ENCODE measurements at places on chromosomes 2 and 18.

DNA sequence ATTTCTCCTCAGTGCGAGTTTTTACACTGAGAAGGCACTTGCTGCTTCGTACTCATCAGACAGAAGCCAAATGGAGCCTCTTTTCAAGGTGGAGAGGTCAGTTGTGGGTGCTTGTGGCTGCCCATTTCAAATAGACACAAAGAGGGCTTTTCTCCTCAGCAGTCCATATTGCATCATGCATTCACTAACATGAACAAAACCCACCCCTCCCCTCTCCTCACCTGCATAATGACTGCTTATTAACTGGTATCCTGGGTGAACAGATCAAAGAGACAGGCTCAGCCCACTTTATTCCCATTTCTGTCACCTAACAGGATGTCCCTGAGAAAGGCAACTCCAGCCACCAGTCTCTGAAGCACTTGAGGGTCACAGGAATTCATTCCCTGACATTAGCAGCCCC is 28.9 kb downstream of the KLF7 start:
- no peak for DNase-seq

DNA sequence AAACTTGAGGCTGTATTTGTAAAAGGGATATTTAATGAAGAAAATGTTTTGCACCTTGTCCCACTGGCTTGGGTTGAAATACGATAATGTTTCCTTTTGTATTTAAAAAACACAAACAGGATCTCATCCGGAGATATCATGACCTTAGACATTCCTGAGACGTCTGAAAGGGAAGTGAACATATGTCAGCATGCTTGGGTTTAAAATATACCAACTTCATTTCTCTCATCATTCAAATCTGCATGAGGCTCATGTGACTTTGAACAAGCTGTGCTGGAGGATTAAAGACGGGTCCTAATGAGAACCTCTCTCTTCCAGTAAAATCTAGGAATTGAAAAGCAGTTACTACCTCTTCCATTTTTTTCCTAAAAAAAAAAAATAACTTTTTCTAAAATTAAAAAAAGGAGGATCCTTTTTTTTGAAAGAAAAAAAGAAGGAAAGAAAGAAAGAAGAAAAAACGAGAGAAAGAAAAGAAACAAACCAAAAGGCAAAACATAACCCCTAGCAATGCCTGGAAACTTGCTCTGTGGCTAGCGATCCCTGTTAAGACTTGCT is 106.8 kb upstream of the ZFP36L2 start:
- no peak for DNase-seq

DNA sequence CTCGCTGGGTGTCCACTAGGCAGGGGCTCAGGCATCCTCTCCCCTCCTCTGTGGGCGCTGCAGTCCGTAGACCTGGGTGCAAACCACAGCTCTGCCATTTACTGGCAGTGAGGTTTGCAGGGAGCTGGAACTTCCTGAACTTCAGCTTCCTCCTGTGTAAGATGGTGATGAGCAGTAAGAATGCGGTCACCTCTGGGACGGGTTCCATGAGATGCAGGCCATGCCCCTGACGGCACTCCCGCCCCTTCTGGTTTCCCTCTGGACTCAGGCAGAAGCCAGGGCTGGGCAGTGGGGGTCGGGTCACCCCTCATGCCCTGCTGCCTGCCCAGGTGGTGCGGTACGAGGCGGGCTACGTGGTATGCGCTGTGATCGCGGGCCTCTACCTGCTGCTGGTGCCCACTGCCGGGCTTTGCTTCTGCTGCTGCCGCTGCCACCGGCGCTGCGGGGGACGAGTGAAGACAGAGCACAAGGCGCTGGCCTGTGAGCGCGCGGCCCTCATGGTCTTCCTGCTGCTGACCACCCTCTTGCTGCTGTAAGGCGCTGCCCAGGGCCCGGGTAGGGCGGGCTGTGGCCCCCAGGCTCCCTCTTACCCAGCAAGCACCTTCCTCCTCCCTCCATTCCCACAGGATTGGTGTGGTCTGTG is 1.5 kb downstream of the PROM2 start:
- no peak for DNase-seq

DNA sequence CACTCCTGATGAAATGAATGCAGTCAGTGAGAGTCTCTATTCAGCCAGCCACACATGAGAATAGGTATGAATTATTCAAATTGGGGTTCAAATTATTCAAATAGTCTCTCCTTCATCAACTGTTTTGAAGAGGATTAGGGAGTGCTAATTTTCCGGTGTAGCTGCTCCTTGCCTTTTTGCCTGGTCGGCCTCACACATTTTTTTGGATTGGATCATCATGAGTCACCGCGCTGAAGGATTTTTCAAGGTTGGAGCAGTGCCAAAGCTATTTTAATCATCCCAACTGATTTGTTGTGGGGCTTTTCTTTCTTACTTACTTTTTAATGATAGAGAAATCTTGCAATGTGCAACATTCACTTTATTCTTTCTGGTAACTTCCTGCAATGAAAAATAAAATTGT is 2.4 kb upstream of the DTNA start:
- no peak for DNase-seq

DNA sequence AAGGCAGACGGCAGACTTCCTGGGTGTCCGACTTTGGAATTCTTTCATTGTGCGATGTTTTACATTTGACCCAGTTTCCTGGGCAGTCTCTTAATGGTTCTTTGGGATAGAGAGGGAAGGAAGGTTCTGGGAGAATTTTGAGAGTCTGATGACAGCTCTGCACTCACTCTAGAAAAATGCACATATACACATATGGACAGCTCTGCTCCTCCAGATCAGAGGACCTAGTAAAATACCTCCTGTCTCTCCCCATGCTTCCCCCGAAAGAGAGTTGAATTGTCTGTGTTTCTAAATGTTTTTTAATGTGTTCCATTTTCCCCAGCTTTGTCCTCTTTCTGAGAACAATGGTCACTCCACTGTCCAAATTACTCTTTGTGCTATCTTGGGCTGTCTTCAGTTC is 102.0 kb upstream of the CXCR4 start:
- no peak for DNase-seq

DNA sequence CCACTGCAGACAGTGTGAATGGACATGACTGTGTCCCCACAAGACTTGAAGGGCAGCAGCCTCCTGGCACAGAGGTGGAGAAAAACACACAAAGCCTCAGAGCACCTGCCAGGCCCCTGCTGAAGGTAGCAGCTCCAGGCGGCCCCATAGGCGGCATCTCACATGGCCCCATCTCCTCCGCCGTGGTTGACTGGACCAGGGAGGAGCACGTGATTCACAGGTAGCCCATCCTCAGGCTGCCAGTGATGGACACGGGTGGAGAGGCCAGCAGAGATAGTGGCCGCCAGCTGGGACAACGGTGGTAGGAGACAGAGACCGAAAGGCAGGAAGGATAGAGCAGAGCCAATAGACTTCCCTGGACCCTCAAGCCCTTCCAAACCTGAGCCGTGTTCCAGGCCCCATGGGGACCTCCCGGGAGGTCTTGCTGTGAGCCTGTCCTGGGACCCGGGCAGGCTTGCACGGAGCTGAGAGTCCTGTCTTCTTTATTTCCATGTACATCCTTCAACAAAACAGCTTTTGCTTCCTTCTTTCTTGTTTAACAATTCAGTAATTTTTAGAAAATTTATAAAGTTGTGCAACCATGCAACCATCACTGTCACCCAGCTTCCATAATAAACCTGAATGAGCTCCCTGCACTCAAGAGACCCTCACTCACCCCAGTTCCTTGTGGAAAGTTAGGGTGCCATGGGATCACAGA is 26.9 kb downstream of the GPR55 start:
- DNase-seq = no peak

GRCh38 chr2:220961143-220961860 is 610.8 kb downstream of the EPHA4 start:
- DNase-seq = no peak

DNA sequence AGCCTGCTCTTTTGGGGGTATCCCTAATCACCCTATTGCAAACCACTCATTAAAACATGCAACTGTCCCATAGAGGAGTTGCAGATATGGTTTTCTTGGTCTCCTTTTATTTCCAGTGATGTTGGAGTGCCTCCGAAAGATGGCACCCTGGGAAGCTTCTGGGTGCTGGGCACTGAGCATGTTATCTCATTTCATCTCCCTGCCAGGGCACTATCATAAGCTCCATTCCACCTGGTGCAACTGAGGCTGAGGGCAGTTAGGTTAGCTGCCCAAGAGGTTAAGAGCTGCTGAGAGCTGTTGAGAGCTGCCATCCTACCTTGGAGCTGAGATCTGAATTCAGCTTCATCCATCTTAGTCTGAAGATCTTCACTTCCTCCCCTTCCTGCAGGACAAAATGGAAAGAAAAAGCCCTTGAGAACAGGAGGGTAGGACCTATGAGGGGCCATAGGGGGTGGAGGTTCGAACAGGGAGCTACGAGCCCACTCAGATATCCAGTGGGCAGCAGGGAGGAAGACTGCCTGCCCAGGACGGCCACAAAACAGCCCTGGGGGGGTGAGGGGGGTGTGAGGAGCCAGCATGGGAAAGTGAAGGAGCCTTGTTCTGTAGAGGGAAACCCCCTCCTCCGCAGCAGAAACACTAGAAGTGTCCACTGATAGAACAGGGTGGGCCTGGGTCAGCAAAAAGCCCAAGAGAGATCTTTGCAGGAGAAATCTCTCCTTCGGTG is 202.5 kb downstream of the ZFP36L2 start:
- no peak for DNase-seq

GRCh38 chr2:102101849-102102635 is 40.5 kb upstream of the IL1R1 start:
- no peak for DNase-seq

DNA sequence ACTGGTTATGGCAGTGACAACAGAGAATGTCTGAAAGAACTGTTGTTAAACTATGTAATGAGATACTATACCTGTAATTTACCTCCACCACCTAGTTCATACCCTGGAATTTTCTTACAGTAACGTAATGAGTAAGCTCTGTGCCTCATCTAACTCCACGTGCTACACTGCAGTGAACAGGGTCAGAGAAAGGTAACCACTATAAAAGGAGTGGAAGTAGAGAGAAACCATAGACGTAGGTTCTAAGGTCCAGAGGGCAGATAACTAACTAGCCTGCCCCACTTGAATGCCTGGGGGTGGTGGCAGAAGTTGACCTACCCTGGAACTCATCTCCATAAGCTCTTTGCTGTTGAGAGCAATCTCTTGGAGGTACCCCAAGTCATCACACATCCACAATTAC is 32.0 kb upstream of the B4GALT6 start:
- no peak for DNase-seq

- DNase-seq = no peak
These were observed 43.5 kb downstream of the CRIM1 start for GRCh38 chr2:36399050-36399449.

DNA sequence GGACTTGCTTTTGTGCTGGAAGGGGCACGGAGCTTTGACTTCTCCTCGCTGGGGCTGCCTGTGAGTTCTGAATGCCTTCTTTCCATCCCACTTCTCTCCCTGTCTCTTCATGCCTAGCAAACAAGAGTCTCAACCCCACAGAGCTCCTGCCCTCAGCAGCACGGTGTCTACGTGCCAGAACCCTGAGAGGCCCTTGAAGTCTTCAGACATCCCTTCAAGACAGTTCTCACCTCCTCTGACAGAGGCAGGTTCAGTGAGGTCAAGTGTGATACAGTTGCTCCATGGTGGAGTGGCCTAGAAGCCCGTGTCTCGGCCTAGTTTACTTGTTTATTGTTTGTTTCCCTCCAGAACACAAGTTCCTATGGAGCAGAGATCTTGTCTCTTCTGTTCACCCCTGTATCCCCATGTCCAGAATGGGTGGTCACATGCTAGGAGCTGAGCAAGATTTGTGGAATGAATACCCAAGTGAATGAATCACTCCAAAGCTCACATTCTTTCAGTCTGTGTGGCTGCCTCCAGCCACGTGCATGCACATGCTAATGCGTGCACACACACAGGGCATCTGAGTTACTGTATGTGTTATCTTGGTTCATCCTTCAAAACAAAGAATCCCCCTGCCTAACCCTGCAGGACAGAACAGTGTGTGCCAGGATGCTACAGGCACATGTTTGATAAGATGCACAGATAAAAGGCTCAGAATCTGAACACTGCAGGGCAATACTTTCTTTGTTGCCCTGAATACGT is 391.6 kb downstream of the NBAS start:
- no peak for DNase-seq

- no peak for DNase-seq
These were observed 202.7 kb downstream of the AGPS start for GRCh38 chr2:177595126-177595845.

- DNase-seq = no peak
These were observed 155.1 kb upstream of the RASGRP3 start for GRCh38 chr2:33321236-33321771.

DNA sequence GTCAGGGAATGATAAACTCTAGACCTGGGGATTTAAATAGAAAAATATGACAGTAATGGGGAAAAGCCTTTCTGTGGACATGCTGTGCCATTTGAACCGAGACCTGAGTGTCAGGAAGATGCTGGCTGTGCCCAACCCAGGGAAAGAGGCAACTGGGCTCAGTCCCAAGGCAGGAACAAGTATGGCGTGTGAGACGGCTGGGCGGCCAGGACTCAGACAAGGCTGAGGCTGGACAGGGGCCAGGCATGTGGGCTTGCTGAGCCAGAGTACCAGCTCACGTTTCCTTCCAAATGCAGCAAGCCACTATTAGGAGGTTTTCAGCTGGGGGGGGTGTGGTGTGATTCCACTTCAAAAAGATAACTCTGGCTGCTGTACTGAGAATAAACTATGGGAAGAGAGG is 92.4 kb downstream of the INPP5D start:
- DNase-seq = no peak

Data from stimulated activated CD8-positive, alpha-beta memory T cell treated with anti-CD3 and anti-CD28 coated beads, Interleukin-2, amount 100 ng/mL, for 1 hour (primary cell).